NCI-H69 (cell line): ENCODE measurements at places on chromosomes 2 and 18.

DNA sequence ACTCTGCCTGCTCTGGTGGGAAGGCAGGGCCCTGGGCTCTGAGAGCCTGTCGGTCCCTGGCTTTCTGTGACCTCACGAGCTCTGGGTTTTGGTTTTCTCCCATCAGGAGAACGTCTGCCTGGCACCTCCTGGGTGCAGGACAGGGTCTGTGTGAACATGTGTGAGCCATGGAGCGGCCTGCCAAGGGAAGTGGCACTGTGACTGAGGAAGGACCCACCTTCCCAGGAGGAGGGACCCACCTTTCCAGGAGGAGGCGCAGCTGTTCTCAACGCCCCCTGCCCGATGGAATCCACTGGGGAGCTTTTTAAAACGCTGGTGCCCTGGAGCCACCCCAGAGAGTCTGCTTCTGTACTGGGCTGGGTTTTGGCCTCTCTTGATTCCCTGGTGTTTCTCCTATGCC lies 168.7 kb downstream of the GLI2 start:
- no peak for DNase-seq

DNA sequence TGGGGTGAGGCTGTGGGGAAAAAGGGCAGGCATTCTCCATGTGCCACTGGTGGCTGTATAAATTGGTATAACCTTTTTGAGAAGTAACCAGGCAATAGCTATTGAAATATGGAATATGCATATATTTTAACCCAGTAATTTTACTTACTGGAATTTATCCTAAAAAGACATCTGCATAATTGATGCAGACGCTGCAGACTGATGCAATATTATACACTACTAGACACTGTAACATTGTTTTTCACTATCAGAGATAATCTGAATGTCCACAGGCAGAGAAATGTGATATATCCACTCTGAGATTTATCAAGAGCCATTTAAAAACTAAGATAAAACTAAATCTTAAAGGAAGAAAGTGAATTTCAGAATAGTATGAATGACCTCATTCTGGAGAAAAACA lies 14.7 kb downstream of the THOC1 start:
- DNase-seq = no peak

DNA sequence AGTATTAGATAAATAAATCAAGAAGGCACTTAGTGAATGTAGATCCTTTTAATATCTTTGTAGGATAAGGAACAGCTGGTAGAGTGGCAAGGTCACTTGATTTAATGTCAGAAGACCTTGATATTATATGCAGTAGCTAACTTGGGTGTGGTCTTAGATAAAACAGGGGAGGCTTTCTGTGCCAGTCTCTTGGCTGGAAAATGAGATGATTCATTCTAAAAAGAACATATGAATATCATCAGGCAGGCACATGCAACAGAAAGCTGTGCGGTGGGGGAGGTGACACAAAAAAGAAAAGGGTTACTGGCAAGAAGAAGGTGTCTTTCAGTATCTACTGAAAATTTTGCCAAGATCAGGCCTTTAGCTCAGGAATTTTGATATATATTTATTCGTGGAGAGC lies 931.7 kb upstream of the CELF4 start:
- no peak for DNase-seq

DNA sequence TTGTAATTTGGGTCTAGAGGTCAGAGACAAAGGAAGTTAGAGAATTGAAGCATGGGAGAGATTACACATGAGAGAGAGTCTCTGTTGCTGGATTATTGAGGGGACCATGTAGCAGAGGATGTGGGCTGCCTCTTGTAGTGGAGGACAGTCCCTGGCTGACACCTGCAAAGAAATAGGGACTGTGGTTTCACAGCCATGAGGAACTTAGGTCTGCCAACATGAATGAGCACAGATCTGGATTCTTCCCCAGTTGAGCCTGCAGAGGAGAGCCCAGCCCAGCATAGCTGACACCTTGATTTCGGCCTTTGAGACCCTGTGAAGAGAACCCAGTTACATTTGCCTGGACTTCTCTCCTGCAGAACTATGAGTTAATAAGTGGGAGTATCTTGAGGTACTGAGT lies 179.5 kb upstream of the TWIST2 start:
- no peak for DNase-seq

DNA sequence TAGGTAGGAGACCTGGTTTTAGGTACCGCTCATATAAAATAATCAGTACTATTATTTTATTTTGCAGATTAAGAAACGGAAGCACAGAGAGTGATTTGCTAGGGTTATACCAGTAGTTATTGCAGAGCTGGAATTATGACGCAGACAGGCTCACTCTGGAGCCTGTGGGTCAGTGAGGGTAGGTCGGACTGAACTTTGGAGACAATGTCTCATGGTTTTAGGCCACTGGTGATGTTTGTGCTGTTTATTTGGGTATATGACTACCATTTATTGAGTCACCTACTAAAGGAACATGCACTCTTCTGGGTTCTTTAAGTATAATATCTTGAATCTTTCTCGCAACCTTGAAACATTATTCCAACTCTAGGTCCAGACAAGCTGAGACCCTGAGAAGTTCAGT lies 33.5 kb upstream of the IL1R1 start:
- DNase-seq = no peak

GRCh38 chr18:42229211-42230210 lies 274.5 kb downstream of the PIK3C3 start:
- no peak for DNase-seq

DNA sequence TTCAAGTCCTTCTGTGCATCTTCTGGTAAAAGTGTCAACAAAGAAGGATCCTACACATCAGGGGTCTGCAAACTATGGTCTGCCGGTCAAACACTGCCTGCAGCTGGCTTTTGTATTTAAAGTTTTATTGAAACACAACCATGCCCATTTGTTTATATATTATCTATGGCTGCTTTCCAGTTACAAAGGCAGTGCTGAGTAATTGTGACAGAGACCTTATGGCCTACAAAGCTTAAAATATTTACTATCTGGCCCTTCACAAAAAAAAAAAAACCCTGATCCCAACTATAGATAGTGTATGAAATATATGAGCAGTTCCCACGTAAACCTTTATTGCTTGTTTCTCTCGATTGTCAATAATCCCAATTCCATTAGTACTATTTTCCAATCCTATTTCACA lies 101.4 kb downstream of the RBMS1 start:
- no peak for DNase-seq

GRCh38 chr18:73235921-73236320 lies 368.1 kb upstream of the NETO1 start:
- no peak for DNase-seq

- no peak for DNase-seq
Observed at GRCh38 chr2:113829270-113829669, 60.6 kb upstream of the ACTR3 start.
